Mucosa of descending colon (tissue), 3 donors: ENCODE measurements at places on chromosomes 12 and 14. TPM values are rescaled to one million over a fixed set of nuclear protein-coding genes. Genes with fewer than 3 reads are reported as not detected.

DNA sequence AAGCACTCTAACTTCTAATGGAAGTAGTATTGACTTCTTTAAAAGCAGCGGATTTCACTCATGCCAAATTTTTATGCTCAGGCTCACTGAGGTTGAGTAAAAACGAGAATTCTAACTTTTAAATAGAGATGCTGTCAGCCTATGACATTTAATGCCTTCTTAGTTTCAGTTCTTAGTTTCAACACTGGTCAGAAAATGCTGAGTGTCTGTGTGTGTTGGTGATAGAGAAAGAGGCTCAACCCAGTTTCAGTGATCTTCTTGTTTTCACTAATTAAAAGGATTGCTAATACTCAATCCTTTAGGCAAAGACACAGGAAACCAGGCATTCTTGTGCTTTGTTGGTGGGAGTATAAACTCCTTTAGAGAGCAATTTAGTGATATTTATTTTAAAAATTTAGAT is 31.0 kb downstream of the PEBP1 start:
- no peak for DNase-seq

GRCh38 chr12:123034865-123035264 is 54.4 kb downstream of the ARL6IP4 start:
- DNase-seq: no peak

The ACSS3 gene
- 1.9 TPM for total RNA-seq

The SYT1 gene
- 11.8 TPM for total RNA-seq

DNA sequence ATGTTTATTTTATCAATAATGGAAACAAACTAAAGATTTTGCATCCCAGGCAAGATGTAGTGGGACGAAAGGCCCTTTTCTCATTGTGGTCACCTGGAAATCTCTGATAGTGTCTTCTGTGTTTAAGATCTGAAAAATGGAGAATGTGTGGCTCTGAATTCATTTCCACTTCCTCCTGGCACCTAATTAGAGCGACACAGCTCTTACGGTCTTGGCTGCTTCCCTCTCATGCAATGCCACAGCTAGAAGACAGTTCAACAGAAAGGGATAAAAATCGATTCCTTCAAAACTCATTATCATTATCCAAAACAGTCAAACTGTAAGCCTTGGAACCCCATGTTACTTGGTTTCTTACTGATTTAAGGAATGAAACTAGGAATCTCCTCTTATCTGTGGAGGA is 9.3 kb downstream of the ST8SIA1 start:
- DNase-seq: no peak

The VASH1 gene
- 11.6 TPM for total RNA-seq

GRCh38 chr12:70383484-70383883 is 17.4 kb downstream of the KCNMB4 start:
- DNase-seq: no peak

The CISTR gene
- not detected for total RNA-seq

The PHETA1 gene
- 21.4 TPM for total RNA-seq

DNA sequence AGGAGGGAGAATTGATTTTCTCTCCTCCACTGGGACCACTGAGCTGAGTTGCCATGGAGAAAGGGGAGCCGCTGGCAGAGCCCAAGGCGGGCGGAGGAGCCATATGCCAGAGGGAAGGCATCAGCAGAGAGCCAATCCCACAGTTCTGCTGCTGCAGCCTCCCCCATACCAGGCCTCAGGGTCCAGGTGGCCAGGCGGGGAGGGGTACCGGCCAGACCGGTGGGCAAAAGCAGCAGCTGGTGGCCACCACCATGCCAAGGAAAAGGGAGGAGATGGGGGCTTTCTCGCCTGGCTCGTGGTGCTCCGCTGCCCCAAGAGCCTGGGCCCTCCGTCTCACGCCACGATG is 72.8 kb downstream of the PITPNM2 start:
- no peak for DNase-seq

The CD4 gene
- 14.8 TPM for total RNA-seq

DNA sequence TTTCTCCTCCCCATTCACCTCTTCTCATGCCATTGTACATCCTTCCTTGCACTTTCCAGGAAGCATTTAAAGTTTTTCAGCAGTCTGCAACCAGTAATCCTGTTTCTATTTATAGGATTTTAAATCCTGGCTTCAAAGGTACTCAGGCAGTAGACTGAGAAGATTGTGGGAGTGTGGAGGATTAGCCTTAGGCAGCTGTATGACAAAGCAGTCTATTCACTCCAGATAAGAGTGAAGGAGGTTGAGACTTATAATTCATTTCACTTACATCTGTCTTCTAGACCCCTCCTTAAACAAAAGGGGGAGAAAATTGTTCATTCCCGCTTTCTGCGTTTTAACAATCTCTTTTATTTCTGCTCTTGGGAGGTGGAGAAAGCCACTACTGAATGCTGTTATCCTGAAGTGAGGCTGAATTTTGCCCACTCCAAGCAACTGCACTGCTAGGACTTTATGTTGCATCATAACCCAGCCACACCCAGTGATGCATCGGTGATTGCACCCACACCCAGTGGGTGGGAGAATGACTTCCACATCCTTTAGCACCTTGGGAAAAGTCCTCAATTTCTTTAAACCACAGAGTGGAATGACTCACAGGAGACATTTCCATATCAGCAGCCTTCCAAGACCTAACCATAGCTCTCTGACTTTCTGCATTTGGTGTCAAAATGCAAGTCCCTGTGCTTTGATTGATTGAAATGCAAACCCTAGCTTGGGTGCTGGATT is 382.5 kb upstream of the ATP2B1 start:
- peak; percentile 68 for DNase-seq

DNA sequence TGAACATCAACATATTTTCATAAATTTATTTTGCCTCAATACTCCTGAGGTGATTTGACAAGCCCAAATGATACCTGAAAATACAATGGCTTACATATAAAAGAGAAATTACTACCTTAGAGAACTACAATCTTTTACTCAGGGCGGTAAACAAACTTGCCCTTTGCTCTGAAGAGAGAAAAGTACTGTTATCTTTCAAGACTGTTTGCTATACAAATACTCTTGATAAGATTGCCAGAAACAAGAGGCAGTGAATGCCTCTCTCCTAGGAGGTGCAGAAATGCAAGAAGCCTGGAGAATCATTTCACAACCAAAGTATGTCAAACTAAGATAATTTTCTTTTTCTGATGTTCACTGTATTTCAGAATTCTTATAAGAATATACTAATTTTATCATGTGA is 160.3 kb downstream of the ALX1 start:
- peak; percentile 32 for DNase-seq

The NKX2-1 gene
- total RNA-seq: not detected

- DNase-seq: no peak
These were observed 36.4 kb upstream of the FICD start for GRCh38 chr12:108478611-108479206.

DNA sequence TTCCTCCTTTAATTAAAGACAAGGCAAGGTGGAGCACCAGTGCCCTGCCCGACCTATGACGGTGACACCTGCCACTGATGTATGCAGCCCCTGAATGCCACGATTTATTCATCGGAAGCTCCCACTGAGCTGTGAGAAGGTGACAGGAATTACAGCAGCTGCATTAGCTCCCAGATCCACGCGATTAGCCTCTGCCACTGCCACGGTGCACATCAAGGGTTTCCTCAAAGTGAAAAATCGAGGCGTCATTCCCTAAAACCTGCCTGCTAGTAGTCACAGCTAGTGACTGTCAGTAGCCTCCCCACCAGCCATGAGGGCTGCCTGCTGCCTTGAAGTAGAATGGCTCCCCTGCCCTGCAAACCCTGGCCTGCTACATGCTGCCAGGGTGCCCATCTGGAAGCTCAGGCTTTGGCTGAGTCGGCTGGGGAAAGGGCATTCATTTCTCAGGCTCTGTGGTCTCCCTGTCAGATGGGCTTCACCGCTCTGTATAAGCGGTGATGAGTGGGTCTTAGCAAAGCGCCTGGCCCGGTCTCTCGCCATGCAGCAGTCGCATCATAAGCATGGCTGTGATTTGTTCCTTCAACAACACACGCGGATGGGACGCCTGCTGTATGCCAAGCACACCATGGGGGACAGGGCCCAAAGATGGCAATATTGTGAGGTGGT is 8.2 kb upstream of the BCL11B start:
- no peak for DNase-seq

- DNase-seq: peak; percentile 28
These were observed 803 bp downstream of the STK38L start for GRCh38 chr12:27244689-27245488.

The SIX1 gene
- total RNA-seq: 0.16 TPM

GRCh38 chr14:32696325-32697091 is 242.2 kb upstream of the NPAS3 start:
- no peak for DNase-seq

DNA sequence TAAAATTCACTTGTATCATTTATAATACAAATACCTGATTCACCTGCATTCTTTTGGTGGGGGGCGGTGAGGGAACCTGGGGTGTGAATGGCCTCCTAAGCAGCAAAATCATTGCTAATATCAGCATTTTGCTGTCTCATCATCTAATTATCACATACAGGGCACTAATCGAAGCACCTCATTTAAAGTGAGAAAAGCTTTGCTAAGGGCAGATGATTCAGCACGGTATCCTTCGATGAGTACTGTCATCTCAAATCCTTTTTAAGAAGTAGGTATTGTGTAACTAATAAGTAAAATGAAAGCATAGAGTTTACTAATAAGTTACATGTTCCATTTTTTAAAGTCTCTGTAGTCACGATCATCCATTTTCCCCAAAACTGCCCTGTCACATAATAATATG is 278.1 kb upstream of the SOX5 start:
- DNase-seq: no peak

DNA sequence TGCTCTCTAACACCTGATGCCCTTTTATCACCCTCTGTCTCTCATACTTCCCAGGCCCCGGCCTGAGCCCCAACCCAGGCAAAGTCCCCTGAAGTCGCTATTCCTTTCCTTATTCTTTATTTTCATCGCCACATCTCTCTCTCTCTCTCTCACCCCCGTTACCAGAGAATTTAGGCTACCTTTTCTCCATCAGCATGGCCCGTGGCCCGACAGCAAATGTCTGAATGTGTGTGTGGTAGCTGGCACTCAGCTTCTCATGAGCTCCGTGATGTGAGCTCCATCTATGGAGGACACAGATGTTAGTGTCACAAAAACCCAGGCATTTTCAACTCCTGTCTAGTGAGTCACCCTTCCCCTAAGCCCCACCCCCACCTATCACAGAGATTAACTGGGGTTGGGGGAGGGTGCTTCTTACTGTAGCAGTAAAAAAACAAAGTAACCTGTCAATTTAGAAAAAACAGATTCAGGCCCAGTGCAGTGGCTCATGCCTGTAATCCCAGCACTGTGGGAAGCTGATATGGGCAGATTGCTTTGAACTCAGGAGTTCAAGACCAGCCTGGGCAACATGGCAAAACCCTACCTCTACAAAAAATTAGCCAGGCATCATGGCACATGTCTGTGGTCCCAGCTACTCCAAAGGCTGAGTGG is 53.8 kb downstream of the VCPKMT start:
- DNase-seq: no peak

- peak; percentile 50 for DNase-seq
These were observed 23.3 kb downstream of the DMAC2L start for GRCh38 chr14:50335389-50335788.

- DNase-seq: no peak
These were observed 15.8 kb downstream of the NGDN start for GRCh38 chr14:23485326-23485725.

The BLTP3B gene
- total RNA-seq: 20.6 TPM

GRCh38 chr14:60984196-60984595 is 3.2 kb downstream of the SLC38A6 start:
- DNase-seq: no peak

The WIF1 gene
- not detected for total RNA-seq

DNA sequence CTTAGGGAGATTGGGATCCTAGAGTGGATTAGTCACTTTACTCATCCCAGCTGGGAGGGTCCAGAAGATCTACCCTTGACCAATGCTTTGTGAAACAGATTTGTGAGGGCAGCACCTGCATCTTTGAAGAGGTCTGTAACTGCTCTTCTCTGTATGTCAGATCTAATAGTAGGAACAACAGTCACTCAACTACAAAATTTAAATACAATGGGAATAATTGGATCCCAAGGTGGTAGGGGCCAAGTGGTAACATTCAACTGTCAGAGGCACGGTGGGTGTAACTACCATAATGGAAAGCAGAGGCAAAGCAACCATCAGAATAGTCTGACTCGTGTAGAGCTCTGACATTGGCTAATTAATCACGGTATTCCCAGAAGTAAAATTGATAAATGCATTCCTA is 55.8 kb downstream of the ITPR2 start:
- DNase-seq: no peak

DNA sequence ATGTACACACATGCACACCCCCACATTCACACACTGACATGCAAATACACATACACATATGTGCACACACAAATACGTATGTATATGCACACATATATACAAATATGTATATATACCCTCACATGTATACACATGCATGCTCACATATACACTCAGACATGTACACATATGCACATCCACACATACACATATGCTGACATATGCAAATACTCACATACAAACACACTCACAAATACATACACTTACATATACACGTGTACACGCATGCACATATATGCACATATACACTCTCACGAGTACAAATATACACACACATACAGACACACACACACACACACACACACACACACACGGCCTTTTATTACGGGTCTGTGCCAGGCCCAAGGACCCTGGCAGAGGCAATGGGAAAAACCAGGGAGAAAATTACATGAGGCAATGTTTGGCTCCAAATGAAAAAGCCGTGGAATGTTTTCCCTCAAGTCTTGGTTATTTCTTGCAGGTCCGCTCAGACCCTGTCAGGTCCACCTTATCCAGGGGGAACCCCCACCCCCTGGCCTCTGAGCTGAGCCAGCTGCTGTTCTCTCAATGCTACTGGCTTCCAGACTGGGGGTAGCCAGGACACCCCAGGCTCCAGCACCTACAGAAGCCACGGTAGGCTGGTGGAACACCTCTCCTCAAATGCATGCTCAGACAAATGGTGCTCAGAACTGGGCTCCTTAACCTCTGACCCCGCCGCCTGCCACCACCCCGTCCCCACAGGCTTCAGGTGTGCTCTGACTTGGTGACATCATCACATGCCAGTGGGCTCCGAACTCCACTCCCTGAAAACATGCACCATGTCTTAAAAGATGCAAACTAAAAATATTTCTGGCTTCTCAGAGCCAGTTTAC is 54.7 kb downstream of the BCL11B start:
- DNase-seq: no peak
